ENCODE measurements at places on chromosomes 5 and 9.
A peak's percentile ranks its signal among the peaks of the same experiment; 100 is the strongest.

DNA sequence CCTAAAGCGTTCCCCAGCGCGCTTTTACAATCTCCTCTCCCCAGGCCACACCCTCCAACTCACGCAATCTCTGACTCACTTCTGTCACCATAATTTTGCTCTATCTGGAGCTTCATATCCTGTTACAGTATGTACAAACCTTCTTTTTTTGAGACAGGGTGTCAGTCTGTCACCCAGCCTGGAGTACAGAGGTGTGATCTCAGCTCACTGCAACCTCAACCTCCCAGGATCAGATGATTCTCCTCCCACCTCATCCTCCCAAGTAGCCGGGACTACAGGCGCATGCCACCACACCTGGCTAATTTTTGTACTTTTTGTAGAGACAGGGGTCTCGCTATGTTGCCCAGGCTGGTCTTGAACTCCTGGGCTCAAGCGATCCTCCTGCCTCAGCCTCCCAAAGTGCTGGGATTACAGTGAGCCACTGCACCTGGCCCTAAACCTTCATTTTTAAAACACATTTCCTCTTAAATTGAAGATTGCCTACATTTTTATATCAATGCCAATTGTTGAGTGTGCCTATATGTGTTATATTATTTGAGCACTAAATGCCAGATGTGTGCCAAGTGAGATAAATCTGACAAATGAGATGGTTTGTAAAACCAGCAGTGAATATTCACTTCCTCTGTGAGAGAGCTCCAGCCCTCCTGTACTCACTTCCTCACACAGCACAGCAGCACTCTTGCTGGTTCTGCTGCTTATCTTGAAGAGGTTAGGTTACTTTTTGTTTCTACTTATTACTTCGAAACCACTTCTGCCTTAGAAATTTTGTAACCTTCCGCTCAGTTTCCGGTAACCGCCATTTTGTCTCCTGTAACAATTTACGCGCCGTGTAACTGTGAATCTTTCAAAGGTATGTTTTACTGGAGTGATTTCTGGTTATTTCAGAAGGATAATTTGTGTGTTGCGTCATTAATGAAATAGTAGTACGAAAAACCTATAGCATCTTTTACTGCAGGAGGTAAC, 57.9 kb downstream of the DOCK8 start:
- peak; percentile 95 for DNase-seq

DNA sequence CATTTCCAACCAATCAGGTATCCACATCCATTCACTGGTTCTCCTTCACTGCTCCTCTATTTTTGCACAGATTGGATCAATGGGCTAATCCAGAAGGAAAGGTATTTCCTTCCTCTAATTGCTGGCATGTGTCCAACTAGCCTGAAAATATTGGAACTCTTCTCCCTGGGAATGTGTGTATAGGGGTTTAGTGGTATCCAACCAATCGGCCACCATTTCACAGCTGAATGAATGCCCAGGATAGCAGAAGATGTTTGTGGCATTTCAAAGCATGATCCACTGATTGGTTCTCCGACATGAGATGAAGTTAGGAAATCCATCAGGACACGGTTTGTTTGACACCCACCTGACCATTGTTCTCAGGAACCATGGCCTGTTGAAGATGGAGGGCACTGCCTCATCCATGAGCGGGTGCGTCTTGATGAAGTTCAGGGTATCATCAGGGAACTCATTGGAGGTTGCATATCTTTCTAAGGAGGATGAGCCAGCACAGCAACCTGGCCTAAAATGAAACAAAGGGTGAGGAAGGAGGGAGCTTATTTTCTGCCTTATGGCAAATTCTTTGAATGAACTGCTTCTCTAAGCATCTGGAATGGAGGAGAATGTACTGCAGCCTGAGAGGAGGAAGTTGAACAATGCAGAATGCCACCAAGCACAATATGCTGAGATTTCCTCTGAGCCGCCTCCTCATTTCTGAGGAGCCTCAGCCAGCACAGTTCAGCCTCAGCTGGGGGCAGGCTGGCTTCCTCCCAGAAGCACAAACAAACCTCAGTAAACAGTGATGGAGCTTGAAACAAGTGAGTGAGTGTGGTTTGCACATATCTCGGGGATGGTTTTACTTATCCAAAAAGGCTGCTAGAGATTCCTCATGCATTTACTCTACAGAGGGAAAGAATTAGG, 94.6 kb downstream of the SEMA6A start:
- no peak for DNase-seq

DNA sequence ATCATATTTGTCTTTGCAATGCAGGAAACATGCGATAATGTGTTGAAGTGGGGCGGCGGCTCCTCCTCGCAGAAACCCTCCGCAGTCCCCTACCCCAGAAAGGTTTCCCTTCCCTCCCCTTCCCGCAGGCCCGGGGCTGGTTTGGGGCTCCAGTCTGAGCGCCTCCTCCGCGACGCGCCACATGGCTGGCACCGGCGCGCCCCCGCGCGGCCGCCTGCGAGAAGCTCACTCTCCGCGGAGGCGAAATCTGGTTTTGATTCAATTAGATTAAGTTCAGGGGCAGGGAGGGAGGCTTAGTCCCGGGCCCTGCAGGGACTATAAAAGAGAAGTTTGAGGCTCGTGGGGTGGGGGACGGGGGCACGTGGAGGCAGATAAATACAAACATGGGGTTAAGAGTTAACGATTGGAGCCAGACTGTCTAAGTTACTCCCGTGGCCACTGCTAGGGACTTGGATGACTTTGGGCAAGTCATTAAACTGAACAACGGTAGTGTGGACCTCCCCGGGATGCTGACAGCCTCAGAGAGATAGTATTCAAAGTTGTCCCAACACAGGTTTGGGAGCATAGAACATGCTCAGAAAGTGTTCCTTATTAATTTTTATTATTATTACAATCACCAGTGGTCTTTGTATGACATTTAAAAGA, 69.4 kb downstream of the MSX2 start:
- peak; percentile 66 for DNase-seq

- DNase-seq = no peak
Measured at GRCh38 chr5:91976451-91976850, 593.3 kb upstream of the ARRDC3 start.

DNA sequence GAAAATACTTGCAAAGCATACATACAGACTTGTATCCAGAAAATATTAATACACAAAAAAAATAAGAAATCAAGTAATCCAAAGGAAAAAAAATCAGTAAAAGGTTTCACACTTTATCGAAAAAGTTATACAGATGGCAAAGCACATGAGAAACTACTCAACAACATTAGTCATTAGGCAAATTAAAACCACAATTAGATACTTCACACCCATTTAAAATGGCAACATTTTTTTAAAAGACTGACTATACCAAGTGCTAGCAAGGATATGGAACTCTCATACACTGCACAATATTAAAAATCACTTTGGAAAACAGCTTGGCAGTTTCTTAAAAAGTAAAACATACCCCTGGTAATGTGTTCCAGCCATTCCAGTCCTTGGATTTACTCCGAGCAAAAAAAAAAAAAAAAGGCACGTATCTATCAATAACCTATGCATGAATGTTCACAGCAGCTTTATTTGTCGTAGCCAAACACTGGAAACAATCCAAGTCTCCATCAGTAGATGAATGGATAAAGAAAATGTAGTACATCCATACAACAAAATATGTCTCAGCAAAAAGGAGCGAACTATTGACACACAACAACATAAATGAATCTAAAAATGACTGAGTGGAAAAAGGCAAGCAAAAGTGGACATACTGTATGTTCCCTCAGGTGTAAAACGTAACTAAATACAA, 66.0 kb downstream of the GNAQ start:
- DNase-seq = no peak

DNA sequence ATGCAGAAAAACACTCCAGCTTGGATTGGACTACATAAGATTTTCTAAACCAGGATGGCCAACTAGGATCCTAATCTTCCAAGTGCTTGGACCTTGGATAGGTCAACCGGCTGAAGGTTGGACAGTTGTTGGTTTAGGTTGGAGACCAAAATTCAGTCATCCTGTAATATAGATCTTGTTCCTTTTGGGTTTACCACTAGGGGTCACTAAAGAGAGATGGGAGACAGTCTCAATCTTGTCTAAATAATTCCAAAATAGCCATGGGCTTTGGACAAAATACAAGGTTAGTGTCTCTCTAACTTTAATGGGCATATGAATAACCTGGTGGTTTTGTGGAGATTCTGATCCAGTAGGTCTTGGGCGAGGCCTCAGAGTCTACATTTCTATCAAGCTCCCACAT, 148.7 kb upstream of the ERCC6L2 start:
- peak; percentile 75 for DNase-seq

GRCh38 chr5:26572480-26572879, 465.9 kb downstream of the CDH9 start:
- DNase-seq = no peak

DNA sequence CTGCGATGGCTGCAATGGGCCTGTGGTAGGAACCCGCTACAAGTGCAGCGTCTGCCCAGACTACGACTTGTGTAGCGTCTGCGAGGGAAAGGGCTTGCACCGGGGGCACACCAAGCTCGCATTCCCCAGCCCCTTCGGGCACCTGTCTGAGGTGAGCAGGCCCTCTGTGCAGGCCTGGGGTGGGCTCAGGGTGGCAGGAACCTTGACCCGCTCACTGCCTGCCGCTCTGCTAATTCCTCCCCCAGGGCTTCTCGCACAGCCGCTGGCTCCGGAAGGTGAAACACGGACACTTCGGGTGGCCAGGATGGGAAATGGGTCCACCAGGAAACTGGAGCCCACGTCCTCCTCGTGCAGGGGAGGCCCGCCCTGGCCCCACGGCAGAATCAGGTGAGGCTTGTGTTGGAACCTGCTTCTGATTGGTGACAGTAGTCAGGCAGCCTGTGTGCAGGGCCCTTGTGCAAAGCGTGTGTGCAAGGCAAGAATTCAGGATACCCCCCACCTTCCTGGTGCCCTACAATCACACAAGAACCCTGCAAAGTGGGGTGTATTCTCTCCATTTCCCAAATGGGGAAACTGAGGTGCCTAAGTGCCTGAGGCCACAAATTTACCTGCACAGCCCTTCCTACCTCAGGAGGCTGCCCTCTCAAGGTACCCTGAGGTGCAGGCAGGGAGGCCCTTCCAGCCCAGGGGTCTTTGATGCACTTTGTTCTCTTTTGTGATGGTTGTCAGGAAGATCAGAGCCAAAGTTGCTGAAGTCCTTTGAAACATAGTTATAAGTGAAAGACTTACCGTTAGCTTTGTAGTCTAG, 3.4 kb downstream of the SQSTM1 start:
- no peak for DNase-seq

All from hematopoietic multipotent progenitor cell treated with erythropoietin and hydrocortisone succinate and interleukin-3 and kit ligand, for 4 days (in vitro differentiated cells).